ENCODE measurements at places on chromosomes 12 and 14.
A peak's percentile ranks its signal among the peaks of the same experiment; 100 is the strongest.

GRCh38 chr12:93979189-93979588, 169.2 kb upstream of the PLXNC1 start:
- DNase-seq = no peak

- peak; percentile 56 for DNase-seq
These were observed 51.2 kb upstream of the TMPO start for GRCh38 chr12:98464190-98464589.

DNA sequence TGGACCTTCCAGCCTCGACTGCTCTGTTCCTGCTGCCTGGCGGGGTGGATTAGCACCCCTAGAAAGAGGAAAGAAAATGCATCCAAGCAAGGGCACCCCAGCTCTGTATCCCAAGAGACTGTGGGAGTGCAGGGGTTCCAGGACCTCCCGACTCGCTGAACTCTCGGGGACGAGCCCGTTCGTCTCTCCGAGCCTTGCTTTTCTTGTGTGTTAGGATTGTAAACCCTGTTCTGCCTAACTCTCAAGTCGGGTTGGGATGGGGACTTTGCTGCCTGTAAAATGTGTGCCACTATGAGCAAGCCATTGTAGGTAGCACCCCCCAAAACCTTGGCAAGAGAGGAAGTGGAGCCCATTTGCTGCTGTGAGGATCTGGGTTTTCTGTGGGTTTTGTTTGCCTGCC, 73.2 kb upstream of the VRK1 start:
- DNase-seq = no peak

DNA sequence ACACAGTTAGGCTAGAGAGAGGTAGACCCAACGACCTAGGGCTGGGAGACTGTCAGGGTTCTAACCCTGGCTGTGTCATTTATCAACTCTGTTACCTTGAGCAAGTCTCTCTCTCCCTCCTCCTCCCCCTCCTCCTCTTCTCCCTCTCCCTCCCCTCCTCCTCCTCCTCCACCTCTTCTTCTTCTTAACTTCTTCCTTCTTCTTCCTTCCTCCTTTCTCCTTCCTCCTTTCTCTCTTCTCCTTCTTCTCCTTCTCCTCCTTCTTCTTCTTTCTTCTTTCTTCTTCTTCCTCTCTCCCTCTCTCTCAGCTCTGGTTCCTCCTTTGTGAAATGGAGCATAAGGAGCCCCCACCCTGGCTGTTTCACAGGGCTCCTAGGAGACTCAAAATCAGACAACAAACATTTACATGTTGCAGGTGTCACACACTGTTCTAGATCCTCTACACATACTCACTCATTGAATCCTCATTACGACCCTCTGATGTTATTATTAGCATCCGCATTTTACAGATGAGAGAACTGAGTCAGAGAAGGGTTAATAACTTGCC, 2.2 kb upstream of the KCNH3 start:
- DNase-seq = no peak

GRCh38 chr14:103551338-103551762, 11.1 kb downstream of the BAG5 start:
- DNase-seq = no peak

- DNase-seq = no peak
These were observed 90.3 kb downstream of the AKAP6 start for GRCh38 chr14:32419429-32419828.

DNA sequence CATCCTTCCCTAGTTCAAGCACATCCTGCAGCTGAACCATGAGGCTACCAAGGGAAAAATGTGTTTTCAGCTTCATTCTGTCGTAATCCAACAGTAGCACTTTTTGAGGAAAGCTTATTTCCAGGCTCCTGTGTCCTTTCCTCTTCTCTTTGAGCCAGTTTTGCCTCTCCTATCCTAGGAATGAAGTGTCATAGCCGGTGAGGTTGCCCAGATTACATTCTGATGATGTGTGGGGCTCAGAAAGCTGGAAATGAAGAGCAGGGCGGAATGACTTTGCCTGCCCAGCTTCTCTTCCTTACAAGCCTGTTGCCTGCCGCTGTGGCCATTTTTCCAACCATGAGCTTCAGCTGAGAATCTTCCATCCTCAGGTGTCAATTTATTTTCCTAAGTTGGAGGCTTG, 381.8 kb downstream of the NUAK1 start:
- no peak for DNase-seq

DNA sequence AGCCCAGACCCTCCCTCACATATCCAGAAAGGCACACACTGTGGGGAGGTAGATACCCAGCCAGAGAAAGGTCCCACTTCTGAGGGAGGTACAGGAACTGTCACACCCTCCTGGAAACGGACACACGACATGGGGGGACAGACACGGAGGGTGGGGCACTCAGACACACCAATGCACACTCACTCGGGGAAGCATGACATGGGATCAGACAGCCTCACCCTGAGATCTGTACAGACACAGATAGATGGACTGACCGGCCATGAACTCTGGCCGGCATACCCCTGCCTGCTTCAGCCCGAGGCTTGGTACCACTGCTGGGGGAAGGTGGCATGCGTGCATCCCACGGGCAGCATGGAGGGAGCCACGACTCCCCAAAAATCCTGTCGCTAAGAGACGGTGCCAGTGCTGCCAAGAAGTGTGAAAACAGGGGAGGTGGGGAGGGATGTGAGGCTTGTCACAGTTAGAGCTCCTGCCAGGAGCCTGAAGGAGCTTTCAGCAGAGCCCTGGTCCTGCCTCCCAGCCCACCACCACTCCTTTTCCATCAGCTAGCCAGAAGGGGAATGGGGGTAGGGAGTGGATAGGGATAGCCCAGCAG, 571 bp downstream of the CPNE6 start:
- DNase-seq = no peak

- DNase-seq = peak; percentile 90
These were observed 127.4 kb downstream of the CRADD start for GRCh38 chr12:93804392-93805179.

DNA sequence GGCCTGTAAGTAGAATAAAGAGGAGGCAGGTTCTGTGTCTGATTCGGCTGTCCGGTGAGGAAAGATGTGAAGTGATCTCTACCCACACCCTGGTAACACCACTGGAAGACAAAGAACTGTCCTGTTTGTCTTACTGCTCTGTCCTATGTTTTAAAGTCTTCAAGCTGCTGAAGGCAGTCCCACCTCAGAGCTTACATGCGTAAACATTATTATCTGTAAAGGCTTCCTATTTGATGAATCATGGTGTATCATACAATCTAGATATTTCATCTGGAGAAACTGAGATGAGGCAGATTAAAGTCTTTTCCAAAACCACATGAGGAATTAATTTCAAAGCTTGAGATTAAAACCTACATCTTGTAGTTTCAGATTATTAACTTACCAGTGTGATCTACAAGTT, 427.6 kb downstream of the ZFP36L1 start:
- DNase-seq = peak; percentile 81

DNA sequence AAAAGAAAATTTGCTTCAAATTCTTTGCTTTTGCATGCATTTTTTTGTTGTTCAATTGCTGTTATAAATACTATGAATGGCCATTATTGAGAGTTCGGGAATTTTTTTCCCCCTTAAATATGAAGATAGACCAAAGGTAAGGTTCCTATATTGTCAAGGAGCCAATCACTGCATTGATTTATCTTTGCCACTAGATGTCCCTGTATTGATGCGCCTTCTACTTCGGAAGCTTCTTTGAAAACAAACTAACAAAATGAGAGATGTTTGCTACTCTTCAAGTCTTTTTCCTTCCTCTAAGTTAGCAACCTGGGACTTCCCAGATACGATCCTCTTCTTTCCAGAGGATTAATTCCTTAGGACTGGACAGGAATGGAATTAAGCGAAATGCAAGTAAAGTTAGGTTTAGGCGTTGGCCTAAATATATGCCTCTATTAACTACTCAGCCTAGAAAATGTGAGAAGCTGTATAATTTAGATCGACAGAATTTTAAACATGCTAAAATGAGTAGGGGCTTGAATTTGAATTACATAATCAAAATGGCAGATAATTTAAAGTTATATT, 318.1 kb downstream of the AEBP2 start:
- DNase-seq = peak; percentile 53

- no peak for DNase-seq
These were observed 71.8 kb upstream of the GZMB start for GRCh38 chr14:24705840-24706239.

DNA sequence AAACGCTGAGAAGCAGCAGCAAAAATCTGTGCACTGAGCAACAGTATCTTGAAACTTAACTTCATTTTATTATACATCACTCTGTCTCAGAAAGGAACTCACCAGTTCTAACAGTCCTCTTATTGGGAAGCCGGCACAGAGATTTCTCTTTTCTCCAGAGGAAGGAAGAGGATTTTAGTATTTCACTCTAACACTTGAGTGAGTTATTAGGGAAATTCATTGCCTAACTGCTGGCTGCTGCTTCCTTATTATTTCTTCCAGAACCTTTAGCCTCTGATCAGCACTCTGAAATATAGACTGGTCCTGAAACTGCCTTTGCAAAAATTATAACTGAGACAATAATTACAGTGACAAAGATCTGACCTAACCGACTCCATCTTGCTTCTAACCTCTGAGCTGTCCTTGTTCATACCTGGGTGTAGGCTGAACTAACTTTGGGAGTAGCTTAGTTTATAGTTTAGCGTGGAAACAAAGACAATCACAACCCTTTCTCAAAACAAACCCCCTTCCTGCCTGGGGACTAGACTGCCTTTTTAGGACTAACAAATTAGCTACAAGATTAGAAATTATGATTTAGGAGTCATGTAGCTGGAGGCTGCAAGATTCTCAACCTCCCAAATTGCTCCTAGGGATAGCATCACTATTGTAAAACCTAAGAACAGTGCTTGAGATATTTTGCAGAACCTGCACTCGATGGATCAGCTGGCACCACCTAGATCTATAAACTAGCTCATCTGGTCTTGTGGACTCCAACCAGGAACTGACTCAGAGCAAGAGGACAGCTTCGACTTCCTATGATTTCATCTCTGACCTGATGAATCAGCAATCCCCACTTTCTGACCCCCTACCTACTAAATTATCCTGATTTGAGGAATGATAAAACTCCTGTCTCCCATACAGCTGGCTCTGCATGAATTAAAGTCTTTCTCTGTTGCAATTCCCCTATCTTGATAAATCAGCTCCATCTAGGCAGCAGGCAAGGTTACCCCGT, 117.5 kb downstream of the DYRK2 start:
- DNase-seq = peak; percentile 90

DNA sequence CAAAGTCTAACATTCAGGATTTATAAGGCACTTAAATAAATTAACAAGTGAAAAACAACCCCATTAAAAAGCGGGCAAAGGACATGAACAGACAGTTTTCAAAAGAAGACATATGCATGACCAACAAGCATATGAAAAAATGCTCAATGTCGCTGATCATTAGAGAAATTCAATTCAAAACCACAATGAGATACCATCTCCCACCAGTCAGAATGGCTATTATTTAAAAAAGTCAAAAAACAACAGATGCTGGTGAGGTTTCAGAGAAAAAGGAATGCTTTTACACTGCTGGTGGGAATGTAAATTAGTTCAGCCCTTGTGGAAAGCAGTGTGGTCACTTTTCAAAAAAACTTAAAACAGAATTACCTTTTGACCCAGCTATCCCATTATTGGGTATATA, 60.7 kb upstream of the BDKRB2 start:
- DNase-seq = peak; percentile 51

DNA sequence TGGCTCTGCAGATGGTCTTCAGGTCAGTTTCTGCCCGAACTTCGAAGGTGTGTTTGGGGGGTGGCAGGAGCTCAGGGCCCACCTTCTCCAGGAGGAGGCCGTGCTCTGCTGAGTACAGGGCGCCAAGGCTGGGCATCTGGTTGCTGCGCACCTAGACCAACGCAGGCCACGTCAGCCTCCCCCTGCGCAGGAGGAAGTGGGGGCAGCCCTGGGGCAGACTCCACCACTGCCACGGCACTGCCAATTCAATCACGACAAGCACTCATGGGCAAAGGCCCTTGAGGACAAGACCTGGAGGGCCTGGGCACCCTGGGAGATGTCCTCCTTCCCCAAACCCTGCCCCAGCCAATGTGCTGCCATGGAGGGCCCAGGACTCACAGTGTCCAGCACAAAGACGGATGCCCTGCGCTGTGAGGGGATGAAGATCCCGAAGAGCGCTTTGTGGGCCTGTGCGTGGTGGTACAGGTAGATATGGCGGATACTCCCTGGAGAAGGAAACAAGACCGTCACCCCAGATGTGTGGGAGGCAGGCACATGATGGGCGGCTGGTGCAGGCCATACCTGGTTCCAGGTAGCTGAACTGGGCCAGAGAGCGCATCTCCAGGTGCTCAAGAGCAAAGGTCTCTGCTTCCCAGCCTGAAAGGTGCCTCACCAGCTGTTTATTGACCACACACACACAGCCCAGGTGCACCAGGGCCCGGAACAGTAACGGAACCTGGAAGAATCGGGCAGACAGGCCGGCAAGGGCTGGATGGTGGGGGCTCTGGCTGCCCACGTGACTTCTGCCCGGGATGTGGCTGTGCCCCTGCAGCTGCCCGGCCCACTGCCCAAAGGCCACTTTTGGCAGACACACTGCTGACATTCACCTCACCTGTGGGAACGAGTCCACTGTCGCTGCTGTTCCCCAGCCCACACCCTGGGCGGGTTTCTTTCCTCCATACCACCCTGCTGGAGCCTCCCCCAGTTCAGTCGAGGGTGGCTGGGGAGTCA, 24.6 kb downstream of the P2RX2 start:
- no peak for DNase-seq

DNA sequence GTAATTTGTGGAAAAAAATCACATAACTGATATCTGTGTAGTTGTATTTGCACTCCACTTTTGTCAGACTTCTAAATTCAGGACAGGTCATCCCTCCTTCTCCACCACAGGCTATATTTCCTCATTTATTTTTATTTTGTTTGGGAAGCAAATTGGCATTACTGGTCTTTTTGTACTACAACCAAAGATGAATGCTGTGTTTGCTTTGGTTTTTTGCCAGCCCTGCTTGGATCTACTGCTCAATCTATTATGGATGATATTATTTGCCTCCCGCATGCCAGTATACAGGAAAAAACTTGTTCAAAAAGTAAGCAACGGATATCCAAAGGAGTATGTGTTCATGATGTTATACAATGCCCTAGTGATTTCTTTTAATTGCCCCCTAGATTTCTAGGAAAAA, 948.8 kb downstream of the TRHDE start:
- no peak for DNase-seq

GRCh38 chr12:29167445-29167844, 18.4 kb downstream of the FAR2 start:
- DNase-seq = no peak

DNA sequence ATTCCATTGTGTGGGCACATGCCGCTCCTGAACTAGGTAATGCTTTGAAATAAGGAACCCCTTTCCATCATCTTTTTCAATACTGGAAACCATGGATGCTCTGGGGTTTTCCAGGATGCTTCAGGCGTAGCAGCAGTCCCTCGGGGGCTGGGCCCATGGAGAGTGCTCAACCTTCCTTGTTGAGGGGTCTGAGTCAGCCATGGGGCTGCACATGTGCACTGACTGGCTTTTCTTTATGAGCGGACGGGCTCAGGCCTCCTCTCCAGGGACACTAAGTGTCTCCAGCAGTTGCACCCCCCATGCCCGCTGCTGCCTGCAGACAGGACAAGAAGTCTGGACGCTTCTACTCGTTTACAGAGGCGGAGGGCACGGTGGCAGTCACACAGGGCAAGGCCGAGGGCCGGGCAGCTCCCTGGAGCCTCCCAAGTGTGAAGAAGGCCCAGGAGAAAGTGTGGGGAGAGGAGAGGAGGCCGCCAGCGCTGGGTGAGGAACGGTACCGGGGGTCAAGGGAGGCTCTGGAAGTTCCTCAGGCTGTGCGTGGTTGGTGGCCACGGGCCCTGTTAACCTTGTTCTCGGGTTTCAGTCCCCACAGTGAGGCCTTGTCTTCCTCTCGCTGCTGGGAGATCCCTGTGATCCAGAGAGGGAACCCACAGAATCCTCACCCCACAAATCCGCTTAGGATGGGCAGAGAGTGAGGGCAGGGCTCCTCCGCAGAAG, 51.2 kb downstream of the TEAD4 start:
- DNase-seq = peak; percentile 13

All from fibroblast of skin of right biceps (primary cell).